Keratinocyte (primary cell): ENCODE measurements at places on chromosomes 11 and 22. TPM values are rescaled to one million over a fixed set of nuclear protein-coding genes. Genes with fewer than 3 reads are reported as not detected.

Gene OR8A1
- not detected in 3 replicates for polyA plus RNA-seq

Gene MAPK8IP1
- 0.51 to 0.95 TPM (median 0.83 TPM) in 3 replicates for polyA plus RNA-seq

GRCh38 chr11:12845739-12846358 is 163.3 kb upstream of the RASSF10 start:
- no peak for DNase-seq

- DNase-seq, result no peak
Measured at GRCh38 chr11:15795378-15795777, 561.0 kb downstream of the SOX6 start.

DNA sequence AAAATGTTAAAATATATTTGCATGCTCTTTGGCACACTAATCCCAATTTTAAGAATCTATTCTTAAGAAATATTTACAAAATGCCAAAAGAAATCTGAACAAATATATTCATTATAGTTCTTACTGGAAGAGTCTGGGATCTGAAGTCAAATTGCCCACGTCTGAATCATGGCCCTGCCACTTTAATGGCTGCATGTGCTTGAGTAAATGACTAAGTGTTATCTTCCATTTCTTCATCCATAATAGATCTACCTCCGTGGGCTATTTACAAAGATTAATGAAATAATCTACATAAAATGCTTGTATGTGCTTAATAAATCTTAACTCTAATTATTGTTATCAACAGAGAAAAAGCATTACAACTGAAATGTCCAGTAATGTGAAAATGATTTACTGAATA is 24.5 kb upstream of the DKK3 start:
- no peak for DNase-seq

GRCh38 chr11:118899706-118900360 is 16.1 kb downstream of the CXCR5 start:
- no peak for DNase-seq

DNA sequence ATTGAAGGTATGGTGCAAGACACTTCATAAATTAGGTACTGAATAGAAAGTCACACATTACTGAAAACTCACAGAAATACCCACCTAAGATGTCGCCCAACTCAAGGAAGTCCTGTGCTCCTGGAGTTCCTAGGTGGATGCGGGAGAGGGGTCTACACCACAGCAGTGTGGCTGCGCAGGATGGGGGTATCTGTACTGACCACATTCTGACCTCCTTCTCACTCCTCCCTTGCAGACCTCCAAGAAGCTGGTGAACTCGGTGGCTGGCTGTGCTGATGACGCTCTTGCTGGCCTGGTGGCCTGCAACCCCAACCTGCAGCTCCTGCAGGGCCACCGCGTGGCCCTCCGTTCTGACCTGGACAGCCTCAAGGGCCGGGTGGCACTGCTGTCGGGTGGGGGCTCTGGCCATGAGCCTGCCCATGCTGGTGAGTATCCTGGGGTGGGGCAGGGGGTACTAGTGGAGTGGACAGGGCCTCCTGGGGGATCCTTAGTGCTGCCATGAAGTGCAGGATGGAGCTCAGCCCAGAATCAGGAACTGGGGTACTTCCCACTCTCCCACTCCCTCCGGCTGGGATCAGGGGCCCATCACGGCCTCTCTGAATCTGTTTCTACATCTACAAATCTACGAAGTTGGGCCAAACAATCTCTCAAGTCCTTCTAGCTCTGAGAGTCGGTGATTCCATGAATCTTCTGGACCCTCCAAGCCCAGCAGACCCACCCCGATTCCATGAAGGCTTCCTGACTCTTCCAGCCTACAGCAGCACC is 4.9 kb downstream of the TKFC start:
- no peak for DNase-seq

- no peak for DNase-seq
Measured at GRCh38 chr11:88701816-88702215, 364.0 kb downstream of the GRM5 start.

- DNase-seq, result no peak
Measured at GRCh38 chr11:123374622-123374968, 55.5 kb upstream of the GRAMD1B start.

DNA sequence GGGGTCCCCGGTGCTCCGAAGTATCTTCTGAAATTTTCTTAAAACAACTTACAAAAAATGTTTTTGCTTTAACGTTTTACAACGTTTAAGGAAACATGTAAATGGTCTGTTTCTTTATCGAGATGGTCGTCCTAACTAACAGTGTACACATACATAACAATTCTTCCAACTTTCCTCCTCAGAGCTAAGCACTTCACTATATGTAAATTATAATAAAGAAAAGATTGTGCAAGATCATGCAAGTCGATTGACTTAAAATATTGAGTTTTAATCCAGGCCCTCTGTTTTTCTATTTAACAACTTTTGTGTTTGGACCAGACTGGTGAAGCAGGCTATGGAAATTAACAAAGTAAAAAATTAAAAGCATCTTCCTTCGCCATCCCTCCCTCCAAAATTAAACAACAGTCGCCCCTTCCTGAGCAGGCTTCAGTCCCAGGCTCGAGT is 4.9 kb downstream of the ALX4 start:
- DNase-seq, result no peak

DNA sequence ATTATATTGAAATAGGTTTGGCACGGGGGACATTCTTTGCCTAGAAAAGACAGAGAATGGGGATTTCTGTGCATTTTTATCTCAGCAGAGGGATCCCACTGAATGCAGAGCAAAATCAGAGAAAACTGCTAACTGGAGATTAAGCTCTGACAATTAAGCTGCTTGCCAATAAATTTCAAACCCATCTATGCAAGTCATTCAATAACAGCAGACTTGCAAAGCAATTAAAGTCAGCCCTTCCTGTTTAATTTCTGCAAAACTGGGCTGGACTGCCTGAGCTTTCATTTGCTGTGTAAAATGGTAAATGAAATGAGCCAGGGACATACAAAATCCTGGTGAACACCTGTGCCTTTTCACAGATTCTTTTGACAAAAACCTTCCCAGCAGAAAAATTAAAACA is 1273.9 kb upstream of the CNTN5 start:
- DNase-seq, result no peak

- DNase-seq, result no peak
Measured at GRCh38 chr22:36613958-36614357, 85.0 kb upstream of the EIF3D start.

Gene ART1
- not detected in 3 replicates for polyA plus RNA-seq

DNA sequence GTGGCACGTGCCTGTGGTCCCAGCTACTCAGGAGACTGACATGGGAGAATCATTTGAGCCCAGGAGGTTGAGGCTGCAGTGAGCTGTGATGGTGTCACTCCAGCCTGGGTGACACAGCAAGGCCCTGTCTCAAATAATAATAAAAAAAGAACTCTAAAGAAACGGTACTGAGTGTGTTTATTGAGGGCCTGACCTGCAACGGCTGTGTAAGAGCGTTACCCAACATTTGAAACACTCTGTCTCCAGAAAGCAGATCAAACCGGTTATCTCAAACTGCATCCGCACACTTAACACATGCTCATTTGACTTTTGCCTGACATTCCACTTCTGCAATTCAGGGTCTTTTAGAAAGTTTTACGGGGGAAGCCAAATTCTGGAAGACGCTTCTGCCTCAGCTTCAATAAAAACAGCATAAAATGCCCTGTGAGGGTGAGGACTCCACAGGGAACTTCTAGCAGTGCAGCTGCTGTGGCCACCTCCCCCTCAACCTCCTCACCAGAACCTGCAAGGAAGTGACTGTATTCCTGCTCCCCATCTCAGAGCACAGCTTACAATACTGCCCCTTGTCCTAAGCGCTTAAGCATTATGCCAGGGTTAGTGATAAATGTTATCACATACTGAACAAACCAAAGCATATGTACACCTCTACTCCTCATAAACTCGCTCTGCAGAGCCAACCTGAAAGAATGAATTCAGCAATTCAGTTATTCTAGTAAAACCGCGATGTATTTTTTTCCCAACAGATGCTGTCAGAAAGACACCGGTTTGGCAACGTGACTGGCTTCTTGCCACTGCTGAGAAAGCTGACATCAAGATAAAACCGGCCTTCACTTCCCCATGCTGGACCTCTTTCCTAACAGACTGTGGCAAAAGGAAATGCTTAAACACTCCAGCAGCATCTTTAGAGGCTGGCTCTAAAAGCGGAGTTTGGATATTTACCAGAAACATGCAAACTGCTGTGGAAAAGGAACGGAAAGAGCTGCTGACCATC is 52.2 kb downstream of the PRDM10 start:
- no peak for DNase-seq

GRCh38 chr11:108916290-108916689 is 251.4 kb downstream of the DDX10 start:
- DNase-seq, result no peak

DNA sequence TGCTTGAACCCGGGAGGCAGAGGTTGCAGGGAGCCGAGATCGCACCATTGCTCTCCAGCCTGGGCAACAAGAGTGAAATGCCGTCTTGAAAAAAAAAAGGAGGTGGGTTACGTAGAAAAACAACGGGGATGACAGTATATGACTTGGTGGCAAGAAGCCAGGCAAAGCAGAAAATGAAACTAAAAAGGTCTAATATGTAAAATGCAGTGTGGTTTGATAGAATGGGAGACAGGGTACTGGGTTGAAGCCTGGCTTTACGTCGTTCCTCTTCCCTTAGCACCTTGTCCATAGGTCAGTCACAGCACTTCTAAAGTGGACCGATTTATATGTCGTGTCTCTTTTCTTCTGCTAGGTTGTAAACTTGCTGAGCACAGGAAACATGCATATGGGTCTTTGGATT is 274.9 kb upstream of the ZC3H12C start:
- no peak for DNase-seq

- no peak for DNase-seq
Measured at GRCh38 chr11:65609665-65610064, 4.4 kb downstream of the MAP3K11 start.

Gene LSP1
- 0.94 to 1.5 TPM (median 0.95 TPM) in 3 replicates for polyA plus RNA-seq

DNA sequence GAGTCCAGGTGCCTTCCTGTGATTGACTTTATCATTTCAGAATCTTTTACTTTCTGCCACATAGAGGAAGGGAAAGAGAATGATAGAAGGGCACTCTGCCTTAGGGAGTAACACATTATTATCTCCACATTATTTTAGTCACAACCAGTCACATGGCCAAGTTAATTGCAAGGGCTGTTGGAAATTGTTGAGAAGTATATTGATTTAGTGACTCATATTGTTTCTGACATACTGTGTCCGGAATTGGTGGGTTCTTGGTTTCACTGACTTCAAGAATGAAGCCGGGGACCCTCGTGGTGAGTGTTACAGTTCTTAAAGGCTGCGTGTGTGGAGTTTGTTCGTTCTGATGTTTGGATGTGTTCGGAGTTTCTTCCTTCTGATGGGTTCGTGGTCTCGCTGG is 8.7 kb downstream of the OR51B4 start:
- DNase-seq, result no peak

- no peak for DNase-seq
Measured at GRCh38 chr22:39233710-39234471, 10.9 kb downstream of the PDGFB start.

DNA sequence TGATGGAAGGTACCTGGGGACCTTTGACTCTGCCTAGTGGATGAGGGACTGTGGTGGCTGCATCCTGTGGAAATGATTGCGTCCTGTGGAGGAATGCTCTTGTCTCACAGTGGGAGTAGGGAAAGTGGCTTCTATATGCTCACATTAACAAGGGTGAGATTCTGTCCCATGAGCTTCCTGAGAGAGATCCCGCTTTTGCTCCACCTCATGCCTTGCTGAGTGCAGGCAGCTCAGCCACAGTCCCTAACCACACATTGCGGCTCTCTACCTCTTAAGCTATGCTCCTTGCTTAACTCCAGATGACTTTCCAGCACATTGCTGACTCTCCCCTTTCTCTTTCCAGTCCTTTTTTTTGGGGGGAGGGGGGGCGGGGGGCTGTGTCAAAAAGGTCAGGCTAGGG is 45.0 kb downstream of the TEAD1 start:
- DNase-seq, result no peak

- DNase-seq, result no peak
Measured at GRCh38 chr11:12388173-12388572, 10.8 kb downstream of the PARVA start.

Gene CBLIF
- not detected in 3 replicates for polyA plus RNA-seq

- DNase-seq, result no peak
Measured at GRCh38 chr11:69073469-69073868, 24.7 kb downstream of the TPCN2 start.

Gene VWCE
- polyA plus RNA-seq, result 0.14 to 0.82 TPM (median 0.30 TPM) in 3 replicates

DNA sequence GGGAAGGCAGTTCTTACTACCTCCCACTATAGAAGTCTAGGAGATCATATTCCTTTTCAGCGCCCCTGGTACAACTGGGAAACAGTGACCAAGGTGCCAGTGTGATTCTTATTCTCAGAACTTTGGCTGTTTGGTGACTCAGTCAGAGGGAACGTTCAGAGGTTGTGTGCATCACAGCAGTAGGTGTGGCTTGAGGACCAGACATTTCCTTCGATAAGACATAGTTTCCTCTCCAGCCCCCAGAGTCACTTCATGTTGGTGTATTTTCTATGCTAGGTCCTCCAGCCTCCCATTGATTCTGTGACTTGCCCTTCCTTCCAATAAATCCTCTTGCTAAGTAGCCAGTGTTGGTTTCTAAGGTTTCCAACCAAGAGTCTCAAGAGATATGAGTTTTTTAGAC is 171.9 kb upstream of the MPPED2 start:
- DNase-seq, result no peak

- no peak for DNase-seq
Measured at GRCh38 chr22:37632174-37633088, 7.0 kb upstream of the SH3BP1 start.

Gene DBX1
- polyA plus RNA-seq, result not detected in 3 replicates

Gene ELFN2
- polyA plus RNA-seq, result 0.13 to 0.28 TPM (median 0.19 TPM) in 3 replicates

GRCh38 chr22:37676736-37677492 is 1.5 kb downstream of the LGALS1 start:
- peak; percentile 85 for DNase-seq

DNA sequence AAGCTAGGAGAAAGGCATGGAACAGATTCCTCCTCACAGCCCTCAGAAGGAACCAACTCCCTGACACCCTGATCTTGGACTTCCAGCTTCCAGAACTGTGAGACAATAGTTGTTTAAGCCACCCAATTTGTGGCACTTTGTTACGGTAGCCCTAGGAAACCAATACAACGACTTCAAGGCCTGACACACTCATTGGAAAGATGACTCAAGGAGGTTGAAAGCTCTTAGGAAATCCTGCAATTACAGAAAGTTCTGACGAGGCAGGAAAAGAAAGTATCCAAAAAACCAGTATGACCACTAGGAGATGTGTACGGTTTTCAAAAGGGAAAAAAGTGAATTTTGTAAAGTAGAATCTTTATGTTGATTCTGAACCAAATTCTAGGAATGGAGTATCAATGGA is 161.4 kb downstream of the SWAP70 start:
- no peak for DNase-seq

- DNase-seq, result peak; percentile 62
Measured at GRCh38 chr11:34599406-34599945, 21.4 kb upstream of the EHF start.

GRCh38 chr11:117819096-117820040 is 5.2 kb downstream of the FXYD2 start:
- DNase-seq, result no peak

DNA sequence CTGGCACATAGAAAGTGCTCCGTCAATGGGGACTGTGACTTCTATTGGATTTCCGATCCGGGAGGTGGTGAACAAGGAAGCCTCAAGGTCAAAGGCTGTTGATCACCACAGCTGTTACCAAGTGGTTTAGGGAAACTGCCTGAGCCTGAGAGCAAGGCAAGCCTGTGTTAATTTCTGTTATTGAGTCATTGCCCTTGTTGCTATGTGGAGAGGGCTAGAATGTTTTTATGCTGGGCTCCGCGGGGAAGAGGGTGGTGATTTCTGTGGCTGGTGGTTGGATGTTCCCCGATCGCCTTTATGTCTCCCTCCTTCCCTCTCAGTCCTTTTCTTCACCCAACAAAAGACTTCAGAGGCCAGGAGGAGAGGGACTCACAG is 108.5 kb upstream of the ALX4 start:
- no peak for DNase-seq
